Omental fat pad (tissue), 4 donors: ENCODE measurements at places on chromosomes 13 and 19. TPM values are rescaled to one million over a fixed set of nuclear protein-coding genes. Genes with fewer than 3 reads are reported as not detected.
A peak's percentile ranks its signal among the peaks of the same experiment; 100 is the strongest.

Gene CEACAM16
- not detected for total RNA-seq

Gene MATK
- total RNA-seq = 29.3 TPM

Gene ATP8A2
- not detected for total RNA-seq

Gene ZNF586
- total RNA-seq = 21.1 TPM

Gene NLRP4
- not detected for total RNA-seq

Gene NKG7
- 2.6 TPM for total RNA-seq

Gene ADGRE1
- total RNA-seq = 3.9 TPM

Gene SIGLEC12
- not detected for total RNA-seq

Gene VSTM2B
- not detected for total RNA-seq

- DNase-seq = no peak
Measured at GRCh38 chr19:18167975-18168645, 5.5 kb upstream of the IFI30 start.

- DNase-seq = no peak
Measured at GRCh38 chr19:3547301-3547731, 8.3 kb downstream of the TEKTIP1 start.

GRCh38 chr19:8238251-8238650 is 29.1 kb downstream of the CERS4 start:
- DNase-seq = no peak

GRCh38 chr19:38769635-38770211 is 3.6 kb downstream of the LGALS7 start:
- peak; percentile 91 for DNase-seq

GRCh38 chr19:532561-533363 is 1.2 kb downstream of the CDC34 start:
- DNase-seq = no peak

- no peak for DNase-seq
Measured at GRCh38 chr13:44417876-44418275, 44.3 kb downstream of the SERP2 start.

GRCh38 chr19:7458675-7459074 is 30.2 kb downstream of the PEX11G start:
- DNase-seq = no peak

DNA sequence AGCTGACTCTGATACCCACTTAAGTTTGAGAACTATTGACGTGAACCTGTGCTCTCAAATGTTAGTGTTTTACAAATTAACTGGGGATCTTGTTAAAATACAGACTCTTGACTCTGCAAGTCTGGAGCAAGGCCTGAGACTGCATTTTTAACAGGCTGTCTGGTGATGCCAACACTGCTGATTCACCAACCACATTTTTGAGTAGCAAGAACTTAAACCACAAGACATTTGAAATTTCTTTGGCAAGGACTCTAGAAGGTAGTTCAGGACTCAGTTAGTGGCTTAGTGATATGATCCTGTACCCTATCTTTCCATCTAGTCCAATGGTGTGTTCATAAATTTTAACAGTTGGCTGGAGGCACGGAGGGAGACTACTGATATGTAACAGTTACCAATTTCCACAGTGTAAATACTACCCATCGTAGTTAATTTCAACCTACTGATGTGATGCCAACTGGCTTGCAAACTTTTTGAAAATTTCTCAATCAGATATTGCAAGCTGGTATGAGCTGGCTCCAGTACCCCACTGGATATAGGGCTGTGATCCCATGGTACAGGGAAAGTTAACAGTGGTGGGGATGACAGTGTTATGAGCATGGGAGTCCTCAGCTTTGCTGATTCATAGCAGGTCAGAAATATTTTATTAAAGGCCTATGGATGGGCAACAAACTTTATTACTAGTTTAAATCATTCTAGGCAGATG is 255.1 kb downstream of the TBC1D4 start:
- no peak for DNase-seq

- DNase-seq = no peak
Measured at GRCh38 chr13:35617420-35617819, 140.9 kb upstream of the MAB21L1 start.

- no peak for DNase-seq
Measured at GRCh38 chr13:104847922-104848321, 1687.5 kb downstream of the EFNB2 start.

GRCh38 chr13:113534236-113534860 is 43.8 kb upstream of the DCUN1D2 start:
- DNase-seq = no peak

DNA sequence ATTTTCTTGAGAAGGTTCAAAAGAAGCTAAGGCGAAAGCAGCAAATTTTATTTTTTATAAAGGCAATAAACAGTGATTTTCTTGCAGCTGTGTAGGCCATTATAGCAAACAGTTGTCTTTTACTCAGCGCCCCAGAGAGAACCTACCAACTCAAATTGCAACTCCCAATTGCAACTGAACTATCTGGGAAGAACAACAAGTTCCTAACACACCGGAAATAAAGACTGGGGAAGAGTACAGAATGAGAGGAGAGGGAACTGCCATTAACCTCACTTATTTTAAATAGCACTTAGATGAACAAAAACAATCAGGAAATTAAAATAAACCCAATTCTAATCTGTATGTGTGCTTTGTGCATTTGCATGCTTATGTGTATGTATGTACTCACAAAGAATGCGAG is 171.1 kb downstream of the KCTD12 start:
- DNase-seq = no peak

- no peak for DNase-seq
Measured at GRCh38 chr13:71866335-71867130, 471 bp downstream of the DACH1 start.

DNA sequence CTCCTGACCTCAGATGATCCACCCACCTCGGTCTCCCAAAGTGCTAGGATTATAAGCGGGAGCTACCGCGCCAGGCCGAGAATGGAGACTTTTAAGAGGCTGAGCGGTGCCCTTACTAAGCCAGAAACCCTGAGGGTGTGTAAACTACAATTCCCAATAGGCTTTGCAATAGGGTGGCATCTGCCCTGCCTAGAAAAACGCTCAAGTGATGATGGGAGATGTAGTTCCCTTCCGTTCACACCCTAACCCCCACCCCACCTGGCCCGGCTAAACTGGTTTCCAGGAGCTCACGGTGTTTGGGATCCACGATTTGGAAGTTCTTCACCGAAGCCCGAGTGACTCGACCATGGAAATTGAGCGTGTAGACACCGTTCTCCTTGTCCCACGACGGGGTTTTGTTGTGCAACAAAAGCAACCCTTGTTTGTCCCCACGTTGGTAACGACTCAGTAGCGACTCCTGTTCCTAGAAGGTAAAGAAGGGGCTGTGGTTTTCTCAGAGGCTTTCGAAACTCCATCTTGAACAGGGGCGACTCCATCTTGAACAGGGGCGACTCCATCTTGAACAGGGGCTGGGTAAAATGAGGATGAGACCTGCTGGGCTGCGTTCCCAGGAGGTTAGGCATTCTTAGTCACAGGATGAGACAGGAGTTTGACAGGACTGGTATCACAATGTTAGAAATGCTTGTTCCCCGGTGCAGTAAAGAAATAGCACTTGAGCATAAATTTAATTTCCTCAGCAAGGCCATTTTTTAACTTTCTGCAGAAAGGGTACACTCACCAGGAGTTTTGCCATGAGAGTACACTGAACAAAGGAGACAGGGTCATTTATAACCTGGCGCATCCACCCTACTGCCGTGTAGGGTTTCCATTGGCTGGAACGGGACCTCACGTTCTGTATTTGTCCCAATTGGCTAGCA is 9.8 kb downstream of the PPP1R15A start:
- no peak for DNase-seq

GRCh38 chr19:39727070-39727800 is 10.6 kb downstream of the CLC start:
- DNase-seq = no peak

- DNase-seq = no peak
Measured at GRCh38 chr19:15010501-15011300, 31.0 kb upstream of the SLC1A6 start.

GRCh38 chr19:14300303-14300702 is 80.9 kb upstream of the ADGRE5 start:
- no peak for DNase-seq

DNA sequence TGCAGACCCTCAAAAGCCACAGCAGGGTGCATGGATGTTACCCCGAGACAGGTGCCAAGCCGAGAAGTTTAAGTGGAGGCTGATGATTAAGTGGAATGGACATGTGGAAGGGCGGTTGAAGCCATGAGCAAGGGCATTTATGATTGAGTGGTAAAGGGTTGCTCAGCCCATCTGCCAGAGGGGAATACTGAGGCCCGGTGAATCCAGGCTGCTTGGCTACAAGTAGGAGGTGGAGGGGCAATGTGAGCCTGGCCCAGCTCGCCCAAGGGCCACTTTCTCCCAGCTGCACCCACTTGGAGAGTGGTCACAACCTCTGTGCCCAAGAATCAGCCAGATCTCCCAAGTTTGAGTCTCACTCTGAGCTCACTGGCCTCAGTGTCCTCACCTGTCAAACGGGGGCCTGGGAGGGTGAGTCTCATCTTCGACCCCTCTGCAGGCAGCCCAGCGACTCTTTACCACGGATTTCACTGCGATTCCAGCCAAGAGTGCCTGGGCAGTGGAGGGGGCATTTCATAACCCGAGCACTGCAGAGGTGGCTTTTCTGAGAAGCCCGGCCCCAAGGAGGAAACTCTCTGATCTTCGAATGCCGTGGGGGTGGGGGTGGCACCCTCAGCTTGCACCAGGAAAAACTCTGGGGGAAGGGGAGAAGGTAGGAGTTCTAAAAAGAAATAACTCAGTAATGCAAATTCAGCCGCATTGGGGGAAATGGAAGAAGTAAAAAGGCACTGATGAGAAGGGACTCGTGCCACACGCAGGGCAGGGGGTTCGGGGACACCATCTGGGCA is 62.9 kb upstream of the KLF2 start:
- DNase-seq = no peak

DNA sequence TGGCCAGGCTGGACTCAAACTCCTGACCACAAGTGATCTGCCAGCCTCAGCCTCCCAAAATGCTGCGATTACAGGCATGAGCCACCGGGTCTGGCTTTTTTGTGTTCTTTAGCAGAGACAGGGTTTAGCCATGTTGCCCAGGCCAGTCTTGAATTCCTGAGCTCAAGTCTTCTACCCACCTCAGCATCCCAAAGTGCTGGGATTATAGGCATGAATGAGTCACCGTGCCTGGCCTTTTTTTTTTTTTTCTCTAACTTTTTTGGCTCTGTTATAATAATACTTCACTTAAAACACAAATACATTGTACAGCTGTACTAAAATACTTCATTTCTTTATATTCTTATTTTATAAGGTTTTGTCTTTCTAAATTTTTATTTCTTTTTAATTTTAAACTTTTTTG is 599.5 kb upstream of the PCDH9 start:
- no peak for DNase-seq

- DNase-seq = no peak
Measured at GRCh38 chr19:35127871-35128270, 7.0 kb downstream of the LGI4 start.

GRCh38 chr13:110126391-110126961 is 180.5 kb downstream of the COL4A1 start:
- DNase-seq = no peak

DNA sequence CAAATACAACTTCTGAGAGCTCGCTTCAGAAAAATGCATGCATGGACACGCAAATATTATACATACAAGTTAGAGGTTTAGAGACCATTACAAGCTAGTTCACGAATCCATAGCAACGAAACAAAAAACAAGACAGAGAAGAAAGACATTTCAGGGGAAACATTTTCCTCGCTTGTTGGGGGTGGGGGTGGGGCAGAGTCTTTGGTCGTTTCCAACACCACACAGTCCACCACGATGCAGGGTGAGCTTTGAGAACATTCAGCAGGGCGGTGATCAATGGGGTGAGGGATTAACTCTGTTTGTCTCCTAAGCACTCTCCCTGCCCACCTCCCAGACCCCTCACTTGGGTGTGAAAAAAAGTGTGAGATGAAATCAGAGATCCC is 651 bp downstream of the OXGR1 start:
- DNase-seq = no peak

DNA sequence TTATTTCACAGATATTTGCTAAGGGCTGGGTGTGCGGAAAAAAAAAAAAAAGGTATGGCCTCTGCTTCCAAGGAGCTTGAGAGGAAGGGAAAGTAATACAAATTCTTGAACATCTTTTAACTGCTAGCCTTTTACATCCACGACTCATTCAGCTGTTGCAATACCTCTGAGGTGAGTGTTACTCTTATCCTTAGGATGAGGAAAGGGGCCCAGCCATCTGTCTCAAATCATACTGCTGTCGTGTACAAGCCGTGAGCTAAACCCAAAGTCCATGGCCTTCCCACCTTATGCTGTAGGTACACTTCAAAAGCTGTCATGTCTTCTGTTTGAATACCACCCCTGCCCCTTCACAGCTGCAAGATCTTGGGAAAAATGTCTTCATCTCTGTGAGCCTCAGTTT is 146.8 kb downstream of the KCNRG start:
- DNase-seq = no peak

GRCh38 chr13:22103046-22104027 is 432.5 kb downstream of the FGF9 start:
- DNase-seq = no peak

GRCh38 chr13:112889351-112890290 is 79.4 kb upstream of the MCF2L start:
- DNase-seq = no peak

GRCh38 chr13:48181482-48182145 is 51.4 kb upstream of the ITM2B start:
- DNase-seq = no peak

GRCh38 chr19:40314656-40315055 is 29.5 kb upstream of the AKT2 start:
- no peak for DNase-seq

DNA sequence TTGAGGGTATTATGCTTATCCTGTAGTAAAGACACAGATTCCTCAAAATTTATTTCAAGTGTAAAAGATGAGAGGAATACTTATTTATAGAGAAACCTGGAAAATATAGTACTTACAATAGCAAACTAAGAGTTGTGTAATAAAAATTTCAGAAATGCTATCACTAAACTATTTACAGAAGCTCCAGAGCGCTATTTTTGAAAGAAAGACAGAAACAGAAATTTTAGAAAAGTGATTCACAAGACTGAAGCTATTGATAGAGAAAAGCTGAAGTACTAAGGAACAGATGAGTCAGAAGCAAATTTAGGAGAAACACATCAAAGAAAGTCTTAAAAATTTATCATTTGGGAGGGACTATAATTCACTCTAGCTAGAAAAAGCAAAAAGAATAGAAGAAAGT is 1174.2 kb downstream of the DIAPH3 start:
- no peak for DNase-seq

DNA sequence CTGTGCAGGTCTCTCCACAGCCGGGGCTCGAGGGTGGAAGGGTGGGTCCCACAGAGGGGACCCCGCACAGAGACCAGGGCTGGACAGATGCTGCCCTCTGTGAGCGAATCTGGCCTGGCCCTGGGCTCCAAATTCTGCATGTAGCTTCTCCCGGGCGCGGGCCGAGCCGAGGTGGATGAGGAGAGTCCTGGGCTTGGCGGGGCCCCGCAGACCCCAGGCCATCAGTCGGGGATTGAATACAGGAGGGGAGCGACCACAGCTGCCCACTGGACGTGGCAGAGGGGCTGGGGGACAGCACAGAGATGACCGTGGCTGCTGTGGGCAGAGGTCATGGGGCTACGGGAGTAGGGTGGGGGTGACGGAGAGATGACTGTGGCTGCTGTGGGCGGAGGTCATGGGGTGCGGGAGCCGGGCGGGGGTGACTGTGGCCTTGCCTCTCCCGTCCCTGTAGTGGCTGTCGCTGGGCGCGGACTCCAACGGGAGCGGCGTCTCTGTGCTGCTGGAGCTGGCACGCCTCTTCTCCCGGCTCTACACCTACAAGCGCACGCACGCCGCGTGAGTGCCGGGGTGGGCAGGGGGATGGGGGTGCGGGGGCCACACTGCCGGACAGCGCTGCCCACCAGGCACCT is 15.5 kb downstream of the NCLN start:
- DNase-seq = no peak

GRCh38 chr19:49155820-49156346 is 687 bp upstream of the HRC start:
- no peak for DNase-seq
